ENCODE measurements at places on chromosomes 12 and 14.

DNA sequence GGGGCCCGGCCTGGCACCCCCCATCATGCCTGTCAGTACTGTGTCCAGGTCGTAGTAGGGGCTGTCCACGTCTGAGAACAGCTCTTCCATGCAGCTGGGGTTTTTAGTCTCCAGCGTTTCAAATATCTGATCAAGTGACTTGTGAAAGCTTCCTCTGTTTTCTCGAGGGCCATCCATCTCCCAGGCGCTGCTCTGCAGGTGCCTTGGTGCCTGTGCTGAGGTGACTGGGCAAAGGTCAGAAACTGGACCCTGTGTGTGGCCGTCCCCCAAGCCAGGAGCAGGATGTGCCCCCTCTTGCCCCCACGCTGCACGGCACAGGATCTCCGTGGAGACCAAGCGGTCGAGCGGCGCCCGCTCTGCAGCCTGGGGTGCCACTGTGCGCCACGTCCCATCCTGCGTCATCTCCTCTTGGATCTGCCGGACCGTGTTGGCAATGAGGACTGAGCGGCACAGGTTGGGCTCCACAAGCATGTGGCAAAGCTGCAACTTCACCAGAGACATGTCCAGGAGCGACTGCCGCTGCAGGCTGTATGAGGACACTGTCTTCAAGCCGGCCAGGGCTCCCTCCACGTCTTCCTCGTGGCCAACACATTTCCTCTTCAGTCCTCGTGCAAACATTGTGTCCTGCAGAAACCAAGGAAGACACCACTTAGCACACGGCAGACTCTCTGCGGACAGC, 9.4 kb downstream of the CDCA4 start:
- no peak for DNase-seq

DNA sequence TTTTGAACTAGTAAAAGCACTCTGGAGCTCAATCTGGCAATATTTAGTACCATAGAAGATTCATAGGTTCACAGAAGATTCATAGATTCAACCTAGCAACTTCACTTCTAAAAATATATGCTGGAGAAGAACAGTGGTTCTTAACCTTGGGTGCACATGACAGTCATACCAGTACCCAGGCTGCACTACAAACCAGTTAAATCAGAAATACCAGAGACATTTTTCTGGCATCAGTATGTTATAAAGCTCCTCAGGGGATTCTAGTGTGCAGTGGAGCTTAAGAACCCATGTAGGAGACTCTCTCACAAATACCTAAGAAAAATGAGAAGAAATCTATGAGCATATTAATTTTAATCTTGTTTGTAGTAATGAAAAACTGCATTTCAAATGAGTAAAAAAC, 46.6 kb downstream of the CNTN1 start:
- no peak for DNase-seq

GRCh38 chr14:54788701-54789100, 113.9 kb downstream of the GCH1 start:
- no peak for DNase-seq

GRCh38 chr14:60164712-60165546, at the start of gene DHRS7:
TSS of gene DHRS7 (minus strand) at chr14:60165398. CDS start at chr14:60165309, 89 bp downstream.
- peak; percentile 52 for DNase-seq

GRCh38 chr14:99258876-99259726, 12.9 kb downstream of the BCL11B start:
- DNase-seq: no peak

- DNase-seq: no peak
Measured at GRCh38 chr12:28601570-28602058, 411.4 kb downstream of the CCDC91 start.

DNA sequence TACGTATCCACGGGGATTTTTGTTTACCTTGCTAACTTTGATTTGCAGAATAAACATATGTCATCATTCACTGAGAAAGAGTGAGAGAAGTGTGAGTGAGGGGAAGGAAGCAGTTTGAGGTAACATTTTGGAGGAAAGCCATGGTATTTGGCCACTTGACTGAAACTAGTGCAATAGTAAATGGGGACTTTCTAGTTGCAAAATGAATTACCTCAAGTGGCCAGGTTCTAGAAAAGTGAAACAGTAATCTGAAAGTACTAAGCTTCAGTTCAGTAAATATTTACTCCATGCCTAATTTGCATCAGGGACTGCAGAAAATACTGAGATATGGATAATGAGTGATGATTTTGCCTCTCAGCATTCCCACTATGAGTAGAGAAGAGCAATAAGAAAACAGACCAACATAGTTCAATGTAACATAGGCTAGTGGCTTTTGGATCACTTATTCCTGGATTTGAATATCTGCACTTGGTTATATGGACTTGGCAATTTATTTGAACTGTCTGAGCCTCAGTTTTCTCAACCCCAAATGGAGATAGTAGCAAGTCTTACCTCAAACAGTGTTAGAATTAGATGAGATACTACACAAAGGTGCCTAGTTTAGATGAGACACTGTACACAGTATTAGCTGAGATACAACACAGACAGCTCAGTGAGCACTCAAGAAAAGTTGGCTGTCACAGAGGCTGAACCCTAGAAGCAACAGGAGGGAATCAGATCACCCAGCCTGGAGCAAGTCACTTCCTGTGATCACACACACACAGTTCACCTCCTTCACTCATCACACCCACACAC, 439.1 kb downstream of the NPAS3 start:
- no peak for DNase-seq

DNA sequence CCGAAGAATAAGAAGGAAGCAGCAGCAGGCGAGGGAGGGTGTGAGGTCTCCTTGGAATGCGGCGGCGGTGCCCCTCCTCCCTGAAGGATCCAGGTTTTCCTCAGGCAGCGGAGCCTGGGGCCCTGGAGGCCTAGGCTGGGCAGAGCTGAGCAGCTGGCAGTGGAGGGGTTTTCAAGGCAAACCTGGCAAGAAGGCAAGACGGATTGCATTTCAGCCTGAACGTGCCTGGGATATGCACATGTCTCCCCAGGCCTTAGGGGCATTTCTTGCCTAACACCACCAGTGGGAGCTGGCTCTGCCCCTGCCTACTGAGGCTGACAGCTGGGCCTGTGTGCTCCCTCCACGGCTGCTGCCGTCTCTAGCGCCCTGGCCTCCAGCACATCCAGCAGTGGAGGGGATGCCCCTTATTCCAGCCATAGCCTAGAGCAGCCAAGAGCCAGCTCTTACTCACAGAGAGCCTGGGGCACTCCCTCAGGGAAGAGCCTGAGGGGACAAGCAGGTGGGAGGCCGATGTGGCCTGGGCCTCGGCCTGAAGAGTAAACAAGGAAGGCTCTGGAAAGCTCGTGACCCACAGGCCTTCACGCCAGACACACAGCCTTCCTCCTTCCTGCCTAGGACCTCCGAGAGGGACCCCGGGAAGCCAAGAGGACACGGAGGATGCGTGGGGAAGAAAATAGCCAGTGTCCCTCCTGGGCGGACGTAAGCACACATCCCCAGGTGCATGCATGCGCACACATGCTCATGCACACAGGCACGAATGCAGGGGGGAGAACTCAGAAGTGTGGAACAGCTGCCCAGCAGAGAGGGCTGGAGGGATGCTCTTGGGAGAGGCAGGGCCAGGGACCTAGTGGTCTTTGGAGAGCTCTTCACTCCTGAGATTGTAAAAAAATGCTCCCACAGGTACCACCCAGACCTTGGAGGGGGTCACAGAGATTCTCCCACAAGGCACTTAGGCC, 23.0 kb upstream of the EIF2B2 start:
- peak; percentile 98 for DNase-seq

DNA sequence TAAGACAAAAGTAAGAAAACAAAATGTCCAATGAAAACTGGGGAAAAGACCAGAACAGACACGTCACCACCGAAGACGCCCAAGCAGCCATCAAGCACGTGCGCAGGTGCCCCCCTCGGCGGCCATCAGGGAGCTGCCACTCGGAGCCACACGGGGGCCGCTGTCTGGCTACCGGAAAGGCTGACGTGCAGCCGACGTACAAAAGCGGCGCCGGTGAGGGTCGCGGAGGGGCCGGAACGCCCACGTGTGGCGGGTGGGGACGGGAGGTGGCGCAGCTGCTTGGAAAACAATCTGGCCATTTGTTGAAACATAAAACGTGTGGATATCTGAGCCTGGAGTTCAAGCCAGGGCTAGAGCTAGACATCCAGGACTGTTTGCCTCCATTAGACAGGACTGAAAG, 60.7 kb downstream of the GALNT9 start:
- DNase-seq: no peak

DNA sequence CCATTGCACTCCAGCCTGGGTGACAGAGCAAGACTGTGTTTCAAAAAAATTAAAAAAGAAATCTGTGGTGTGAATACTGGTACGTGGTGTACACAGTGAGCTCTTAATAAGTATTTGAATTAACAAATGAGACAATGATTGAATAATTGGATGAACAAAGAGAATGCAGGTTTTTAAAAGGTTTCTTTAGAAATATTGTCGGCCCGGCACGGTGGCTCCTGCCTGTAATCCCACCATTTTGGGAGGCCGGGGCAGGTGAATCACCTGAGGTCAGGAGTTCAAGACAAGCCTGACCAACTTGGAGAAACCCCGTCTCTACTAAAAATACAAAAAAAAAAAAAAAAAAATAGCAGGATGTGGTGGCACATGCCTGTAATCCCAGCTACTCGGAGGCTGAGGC, 6.6 kb downstream of the HIF1A start:
- DNase-seq: no peak

- peak; percentile 31 for DNase-seq
Measured at GRCh38 chr12:3214526-3215365, 137.6 kb downstream of the TSPAN9 start.

- DNase-seq: no peak
Measured at GRCh38 chr14:54333511-54333910, 63.3 kb upstream of the CDKN3 start.

- DNase-seq: no peak
Measured at GRCh38 chr12:10610188-10610587, 3.2 kb downstream of the MAGOHB start.

DNA sequence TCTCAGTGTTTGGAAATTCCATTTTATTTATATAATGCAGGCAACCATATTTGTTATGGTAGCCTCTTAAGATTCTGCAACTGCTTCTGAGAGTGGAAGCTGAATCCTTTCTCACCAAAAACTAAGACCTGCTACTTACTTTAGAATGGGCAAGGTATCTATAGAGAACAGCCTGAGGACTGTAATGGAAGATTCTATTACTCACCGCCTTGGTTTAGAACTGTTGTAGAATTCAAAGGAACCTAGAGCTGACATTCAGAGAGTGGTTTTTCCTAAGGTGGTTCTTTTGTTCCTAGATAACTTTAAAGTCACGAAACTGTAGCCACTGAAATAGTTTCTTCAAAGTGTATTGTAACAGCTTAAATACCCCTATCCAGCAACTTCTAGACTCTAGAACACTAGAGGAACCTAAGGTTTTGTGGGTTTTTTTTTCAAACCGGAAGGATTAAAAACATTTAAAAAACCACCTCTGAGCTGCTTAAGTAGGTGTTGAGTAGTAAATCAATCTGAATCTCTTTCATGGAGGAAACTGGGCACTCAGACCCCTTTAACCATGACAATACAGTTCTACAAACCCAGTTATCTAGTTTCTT, 4.2 kb downstream of the TDP1 start:
- DNase-seq: no peak

- no peak for DNase-seq
Measured at GRCh38 chr12:104212516-104212915, 3.1 kb upstream of the TXNRD1 start.

DNA sequence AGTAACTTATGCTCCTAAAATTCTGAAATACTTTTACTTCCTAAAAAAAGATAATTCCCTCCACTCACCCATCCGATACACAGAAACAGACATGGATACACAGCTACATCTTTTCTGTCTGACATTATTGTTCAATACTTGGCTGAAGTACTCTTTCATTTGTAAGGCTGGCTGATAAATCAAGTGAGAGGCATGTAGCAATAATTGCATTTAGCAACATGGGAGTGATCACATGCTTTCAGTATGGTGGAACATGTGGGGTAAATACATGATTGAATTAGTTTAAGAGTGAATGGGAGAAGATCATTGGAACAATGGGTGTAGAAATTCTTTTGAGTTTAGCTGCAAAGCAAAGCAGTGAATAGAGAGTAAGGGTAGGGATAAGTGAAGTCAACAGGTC, 25.6 kb downstream of the PTPRQ start:
- DNase-seq: no peak

GRCh38 chr12:109925185-109925840, 25.2 kb downstream of the TCHP start:
- DNase-seq: no peak

- no peak for DNase-seq
Measured at GRCh38 chr12:115456946-115457689, 773.1 kb upstream of the TBX3 start.

GRCh38 chr14:93892923-93893558, 34.1 kb upstream of the FAM181A start:
- peak; percentile 86 for DNase-seq

DNA sequence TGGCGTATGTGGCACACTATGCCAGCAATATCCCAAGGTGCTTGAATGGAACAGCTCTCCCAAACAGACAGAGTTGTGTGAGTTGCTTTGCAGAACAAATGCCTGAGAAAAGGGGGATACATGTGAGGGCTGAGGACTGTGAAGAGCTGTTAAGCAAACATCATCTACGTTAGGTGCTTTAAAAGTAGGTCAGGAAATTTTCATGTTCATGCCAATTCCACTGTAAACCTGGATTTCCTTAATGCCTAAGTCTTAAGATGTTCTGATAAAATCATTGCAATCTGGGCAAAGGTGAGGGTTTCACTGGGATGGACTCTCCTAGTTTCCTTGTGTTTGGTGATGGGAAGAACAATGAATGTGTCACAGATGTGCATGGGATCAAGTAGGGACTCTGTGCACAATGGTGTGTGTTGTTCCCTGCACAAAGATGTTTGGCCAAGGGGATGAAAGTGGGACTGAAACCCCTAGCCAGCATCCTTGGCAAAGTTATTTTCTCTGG, 227.9 kb downstream of the KTN1 start:
- no peak for DNase-seq

GRCh38 chr14:33056213-33056612, 117.5 kb downstream of the NPAS3 start:
- DNase-seq: no peak

GRCh38 chr14:52871606-52872005, 79.2 kb downstream of the FERMT2 start:
- DNase-seq: no peak

DNA sequence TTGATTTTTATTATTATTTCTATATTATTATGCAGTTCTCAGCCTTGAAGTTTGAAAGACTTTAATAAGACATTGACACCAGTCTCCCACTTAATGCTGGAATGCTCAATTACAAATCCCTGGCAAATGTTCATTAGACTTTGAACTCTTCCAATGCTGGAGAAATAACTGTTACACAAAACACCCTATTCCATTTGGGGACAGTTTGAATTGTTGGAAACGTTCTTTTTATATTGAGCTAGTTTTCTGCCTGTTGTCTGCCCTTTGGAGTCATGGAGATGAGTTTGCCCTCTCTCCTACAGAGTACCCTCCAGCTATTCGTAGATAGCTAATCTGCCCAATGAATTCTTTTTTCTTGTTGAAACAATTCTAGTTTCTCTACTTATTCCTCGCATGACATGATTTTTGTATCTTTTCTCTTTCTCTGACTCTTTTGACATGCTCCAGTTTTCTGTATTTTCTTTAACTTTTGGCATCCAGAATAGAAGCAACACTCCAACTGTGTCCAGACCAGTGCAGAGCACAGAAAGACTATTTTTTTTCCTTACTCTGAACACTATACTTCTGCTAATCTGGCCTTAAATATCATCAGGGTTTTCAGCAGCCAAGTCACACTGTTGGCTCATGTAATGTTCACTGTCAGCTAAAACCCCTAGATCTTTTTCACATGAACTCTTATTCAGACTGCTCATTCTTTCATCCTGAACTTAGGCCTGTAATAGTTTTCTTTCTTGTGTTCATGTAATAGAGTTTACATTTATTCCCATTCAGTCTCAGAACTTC, 379.3 kb downstream of the RAD51B start:
- DNase-seq: no peak

GRCh38 chr12:130166306-130166705, 4.0 kb downstream of the FZD10 start:
- DNase-seq: no peak

- DNase-seq: peak; percentile 58
Measured at GRCh38 chr12:51183816-51184215, 10.9 kb upstream of the TFCP2 start.
